ENCODE measurements at places on chromosomes 2 and 18.

- DNase-seq, result no peak
Observed at GRCh38 chr2:9244985-9245544, 38.5 kb downstream of the ASAP2 start.

DNA sequence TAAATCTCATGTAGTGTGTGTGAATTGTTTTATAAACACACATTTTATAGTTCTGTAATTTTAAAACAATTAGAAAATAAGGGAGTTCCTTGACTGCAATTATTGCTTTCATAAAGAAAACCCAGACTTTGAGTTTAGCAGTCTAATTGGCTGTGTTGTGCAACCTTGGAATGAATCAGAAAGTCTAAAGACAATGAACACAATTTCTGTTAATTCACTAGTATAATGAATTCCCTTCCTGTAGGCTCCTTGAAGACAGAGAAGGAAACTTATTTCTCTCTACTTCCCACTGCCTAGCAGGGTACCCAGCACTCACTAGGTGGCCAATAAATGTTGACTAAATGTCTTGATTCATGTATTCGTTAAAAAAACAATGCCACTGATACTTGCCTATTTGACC lies 79.9 kb downstream of the ANTXR1 start:
- DNase-seq, result no peak

GRCh38 chr2:221447310-221447709 lies 124.8 kb downstream of the EPHA4 start:
- no peak for DNase-seq

GRCh38 chr18:37385846-37386778 lies 179.5 kb downstream of the CELF4 start:
- DNase-seq, result peak; percentile 38

- DNase-seq, result no peak
Observed at GRCh38 chr2:26245231-26245732, 543 bp downstream of the HADHB start.

GRCh38 chr18:32566960-32567359 lies 96.3 kb upstream of the GAREM1 start:
- DNase-seq, result no peak

DNA sequence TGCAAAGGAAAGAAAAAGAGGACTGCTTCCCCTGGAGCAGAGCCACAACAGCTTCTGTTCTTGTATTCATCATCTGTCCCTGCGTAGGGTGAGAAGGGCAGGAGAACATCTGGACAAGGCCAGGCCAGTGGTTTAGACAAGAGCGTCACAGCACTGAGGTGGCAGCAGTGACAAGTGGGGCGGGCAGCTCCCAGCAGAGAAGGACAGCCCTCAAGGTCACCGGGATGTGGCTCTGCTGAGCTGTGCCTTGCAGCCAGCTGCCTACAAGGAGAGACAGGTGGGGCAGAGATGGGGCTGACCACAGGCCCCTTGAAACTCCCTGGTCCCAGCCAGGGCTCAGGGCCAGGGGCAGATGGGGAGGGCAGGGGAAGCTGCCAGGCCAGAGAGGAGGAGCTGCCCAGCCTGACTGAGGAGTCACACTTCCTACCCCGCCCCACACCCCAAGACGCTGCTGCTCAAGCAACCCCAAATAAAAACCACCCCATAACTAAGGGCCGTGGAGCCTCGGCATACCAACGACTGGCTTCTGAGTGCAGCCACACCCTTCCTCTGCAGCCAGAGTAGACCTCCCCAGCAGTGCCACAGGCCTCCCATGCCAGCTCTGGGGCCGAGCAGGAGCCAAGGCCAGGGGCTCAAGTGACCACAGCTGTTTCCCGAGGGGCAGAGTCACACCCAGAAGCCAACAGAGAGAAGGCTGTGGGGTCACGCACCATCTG lies 5.4 kb downstream of the RAB11FIP5 start:
- no peak for DNase-seq
